ENCODE measurements at places on chromosomes 1 and 21.

- no peak for DNase-seq
Measured at GRCh38 chr1:176903474-176903873, 261.0 kb downstream of the ASTN1 start.

DNA sequence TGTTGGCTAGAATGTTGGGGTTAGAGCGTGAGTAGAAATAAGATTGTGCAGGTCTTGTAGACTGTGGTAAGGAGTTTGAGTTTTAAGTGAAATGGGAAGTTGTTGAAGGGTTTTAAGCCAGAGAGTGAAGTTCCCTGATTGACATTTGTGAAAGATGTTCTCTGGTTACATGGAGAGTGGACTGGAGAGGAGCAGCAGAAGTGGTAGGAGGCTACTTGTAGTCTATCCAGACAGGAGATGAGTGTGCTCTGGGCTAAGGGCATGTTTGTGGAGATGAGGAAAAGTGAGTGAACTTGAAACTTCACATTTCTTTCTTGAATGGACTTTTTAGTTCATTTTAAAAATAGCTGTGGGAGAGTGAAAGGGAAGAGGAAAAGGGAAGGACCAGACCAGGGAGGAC lies 37.0 kb downstream of the F3 start:
- DNase-seq, result no peak

GRCh38 chr1:114286179-114286578 lies 132.5 kb upstream of the SYT6 start:
- no peak for DNase-seq

GRCh38 chr1:46691997-46692790 lies 20.5 kb downstream of the TEX38 start:
- DNase-seq, result no peak

- DNase-seq, result no peak
Measured at GRCh38 chr1:9115351-9116205, 13.3 kb downstream of the GPR157 start.

- DNase-seq, result no peak
Measured at GRCh38 chr21:44052071-44052829, 40.1 kb downstream of the TRAPPC10 start.

- DNase-seq, result peak; percentile 18
Measured at GRCh38 chr1:183195142-183195574, 9.1 kb downstream of the LAMC2 start.

DNA sequence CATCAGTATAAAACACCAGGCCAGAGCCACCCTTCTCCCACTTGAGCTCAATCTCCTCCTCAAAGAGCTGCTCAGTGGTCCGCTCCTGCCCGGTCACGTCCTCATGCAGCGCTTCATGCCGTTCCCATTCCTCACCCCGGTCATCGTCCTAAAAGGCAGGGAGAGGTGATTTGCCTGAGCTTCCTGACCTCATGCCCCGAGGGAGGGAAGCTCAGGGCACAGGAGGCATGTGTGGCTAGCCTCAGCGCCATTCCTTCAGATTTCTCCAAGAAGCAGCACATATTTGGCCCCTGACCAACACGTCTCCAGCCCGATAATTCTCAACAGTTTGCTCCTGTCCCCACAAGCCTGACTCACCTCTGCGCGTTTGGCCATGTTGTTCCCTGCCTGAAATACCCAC lies 4.2 kb upstream of the GPN2 start:
- no peak for DNase-seq

- DNase-seq, result no peak
Measured at GRCh38 chr1:66350001-66350547, 183.9 kb upstream of the SGIP1 start.

DNA sequence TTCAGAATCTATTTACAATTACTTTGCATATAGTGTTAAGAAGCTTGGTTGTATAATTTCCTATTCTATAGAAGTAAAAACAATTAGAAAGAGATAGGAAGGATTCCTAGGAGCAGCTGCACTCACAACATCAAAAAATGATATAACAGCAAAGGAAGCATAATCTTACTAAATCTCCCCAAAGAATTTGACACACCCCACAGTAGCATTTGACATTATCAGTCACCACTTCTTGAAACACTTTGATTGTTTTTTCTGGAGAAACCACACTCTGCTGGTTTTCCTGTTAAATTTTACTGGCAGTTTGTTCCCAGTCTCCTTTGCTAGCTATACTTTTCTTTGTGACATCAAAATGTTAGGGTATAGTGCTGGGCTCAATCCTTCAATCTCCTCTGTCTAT lies 100.8 kb upstream of the KIAA1614 start:
- no peak for DNase-seq

DNA sequence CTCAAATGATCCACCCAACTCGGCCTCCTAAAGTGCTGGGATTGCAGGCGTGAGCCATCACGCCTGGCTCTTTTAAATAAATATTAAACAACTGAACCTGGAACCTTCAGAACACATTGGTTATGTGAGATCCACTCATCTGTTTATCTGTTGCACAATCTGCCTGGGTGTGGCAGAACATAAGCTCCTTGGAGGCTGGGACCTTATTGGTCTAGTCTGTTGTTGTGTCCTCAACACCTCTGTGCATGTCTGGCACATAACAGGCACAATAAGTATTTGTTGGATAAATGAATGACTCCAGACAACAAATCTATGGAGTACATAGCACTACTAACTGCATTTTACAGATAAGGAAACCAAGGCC lies 4.1 kb upstream of the NBL1 start:
- no peak for DNase-seq

GRCh38 chr21:38123626-38124025 lies 133.2 kb upstream of the KCNJ15 start:
- DNase-seq, result no peak

- DNase-seq, result no peak
Measured at GRCh38 chr1:3581296-3582036, 29.8 kb downstream of the MEGF6 start.

DNA sequence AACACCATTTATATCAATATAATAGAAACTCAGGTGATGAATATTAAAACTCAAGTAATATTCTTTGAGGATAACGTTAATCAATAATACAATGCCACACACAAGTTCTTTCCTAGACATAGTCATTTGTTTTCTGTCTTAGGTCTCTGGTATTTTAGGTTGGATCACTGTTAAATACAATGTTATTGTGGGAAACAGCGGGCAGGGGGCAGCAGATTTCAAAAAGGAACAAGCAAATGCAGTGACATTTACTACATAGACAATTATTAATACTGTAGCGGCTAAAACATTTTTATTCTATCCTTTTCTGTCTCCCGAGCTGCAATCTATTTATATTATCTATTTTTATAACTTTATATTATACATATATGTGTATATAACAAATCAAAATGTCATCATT lies 186.4 kb upstream of the ZNHIT6 start:
- no peak for DNase-seq

All from Caco-2 (cell line).